ENCODE measurements at places on chromosomes 13 and 19.

DNA sequence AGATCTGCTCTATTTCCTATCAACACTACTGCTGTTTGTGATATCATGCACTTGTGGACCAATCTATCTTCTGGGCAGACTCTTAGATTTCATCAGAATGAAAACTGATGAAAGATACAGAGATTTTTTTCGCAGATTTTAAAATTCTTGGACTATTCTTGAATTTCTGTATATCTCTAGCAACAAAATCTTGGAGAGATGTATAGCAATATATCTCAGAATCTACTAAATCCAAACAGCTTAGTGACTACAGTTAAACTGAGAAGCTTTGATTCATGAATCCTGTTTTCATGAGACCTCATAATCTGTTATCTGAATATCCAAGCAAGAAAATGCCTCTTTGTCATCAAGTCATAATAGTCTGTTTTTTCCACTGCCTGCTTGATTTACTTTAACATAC, 28.0 kb upstream of the FREM2 start:
- no peak for DNase-seq

- DNase-seq = no peak
These were observed 2.7 kb downstream of the FFAR3 start for GRCh38 chr19:35360880-35361420.

DNA sequence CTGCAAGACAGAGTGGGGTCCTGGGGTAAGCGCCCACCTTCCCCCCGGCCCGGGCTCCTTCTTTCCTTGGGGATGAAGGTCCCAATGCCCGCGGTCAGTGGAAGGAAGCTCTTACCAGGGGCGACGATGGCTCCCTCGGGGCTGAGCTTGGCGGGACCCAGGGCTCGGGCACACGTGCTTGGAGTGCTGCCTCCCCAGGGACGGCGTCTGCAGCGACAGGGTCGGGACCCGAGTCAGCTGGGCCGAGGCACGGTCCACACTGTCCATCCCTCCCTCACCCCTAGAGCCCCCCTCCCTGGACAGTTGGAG, 3.5 kb downstream of the JSRP1 start:
- no peak for DNase-seq

- DNase-seq = no peak
These were observed 4.7 kb downstream of the FCGBP start for GRCh38 chr19:39929750-39930149.

DNA sequence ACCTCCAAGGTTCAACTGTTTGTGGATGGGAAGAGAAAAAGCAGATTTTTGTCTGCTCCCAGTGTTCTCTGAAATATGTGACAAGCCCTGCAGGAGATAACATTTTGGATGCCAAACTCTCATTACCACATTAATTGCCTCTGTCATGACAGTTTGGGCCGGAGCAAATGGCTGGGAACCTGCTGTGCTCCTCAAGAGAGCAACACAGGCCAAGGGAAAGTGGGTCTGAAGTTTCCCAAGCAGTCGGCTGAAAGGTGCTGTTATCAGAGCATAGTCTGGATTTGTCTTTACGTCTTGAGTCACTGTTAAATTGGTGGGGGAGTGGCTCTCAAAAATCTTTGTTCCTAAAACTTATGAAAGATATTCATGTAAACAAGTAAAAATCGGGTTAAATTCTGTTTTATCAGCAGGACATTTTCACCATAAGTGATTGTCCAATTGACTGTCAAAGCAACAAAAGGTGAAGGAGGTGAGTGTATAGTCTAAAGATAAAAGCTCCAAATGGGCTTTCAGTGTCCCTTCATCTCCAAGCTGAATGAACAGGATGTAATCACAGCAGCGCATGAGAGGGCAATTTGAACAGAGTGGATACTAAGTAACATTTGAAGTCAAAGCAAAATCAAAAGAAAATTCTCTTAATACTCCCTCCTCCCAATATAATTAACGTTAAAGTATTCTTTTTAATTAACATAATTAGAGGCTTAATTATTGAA, 844.8 kb downstream of the PCDH17 start:
- DNase-seq = no peak

DNA sequence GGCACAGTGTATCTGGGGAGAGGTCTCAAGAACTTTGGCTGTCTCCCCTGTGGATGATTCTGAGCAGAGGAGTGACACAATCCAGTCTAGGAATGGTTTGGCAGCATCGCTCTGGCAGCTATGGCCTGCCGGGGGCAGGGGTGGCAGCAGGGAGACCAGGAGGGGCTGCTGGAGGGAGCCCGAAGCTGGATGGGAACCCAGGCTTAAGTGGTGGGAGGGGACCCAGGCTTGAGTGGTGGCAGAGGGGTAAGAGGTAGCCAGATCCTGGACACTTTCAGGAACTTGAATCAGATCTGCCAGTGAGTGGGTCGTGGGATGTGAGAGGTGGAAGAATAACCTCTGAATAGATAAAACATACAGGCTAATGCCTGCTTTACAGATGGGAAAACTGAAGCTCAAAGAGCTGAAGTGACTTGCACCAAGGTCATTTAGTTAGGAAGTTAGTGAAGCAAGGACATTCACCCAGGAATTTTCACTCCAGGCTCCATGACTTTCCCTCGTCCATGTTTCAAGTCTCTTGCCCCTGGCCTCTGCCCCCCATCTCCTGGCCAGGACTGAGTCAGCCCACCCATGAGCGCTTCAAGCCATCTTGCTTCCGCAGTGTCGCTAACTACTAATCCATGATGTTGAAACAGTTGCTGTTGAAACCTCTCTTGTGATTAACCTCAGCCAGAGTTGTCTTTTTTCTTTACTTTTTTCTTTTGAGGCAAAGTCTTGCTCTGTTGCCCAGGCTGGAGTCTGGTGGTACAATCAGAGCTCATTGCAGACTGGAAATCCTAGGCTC, 29.9 kb upstream of the C1QTNF9 start:
- no peak for DNase-seq

GRCh38 chr13:50589139-50589538, 254.4 kb downstream of the DLEU7 start:
- DNase-seq = no peak

GRCh38 chr19:2170987-2171348, 7.2 kb downstream of the DOT1L start:
- no peak for DNase-seq

DNA sequence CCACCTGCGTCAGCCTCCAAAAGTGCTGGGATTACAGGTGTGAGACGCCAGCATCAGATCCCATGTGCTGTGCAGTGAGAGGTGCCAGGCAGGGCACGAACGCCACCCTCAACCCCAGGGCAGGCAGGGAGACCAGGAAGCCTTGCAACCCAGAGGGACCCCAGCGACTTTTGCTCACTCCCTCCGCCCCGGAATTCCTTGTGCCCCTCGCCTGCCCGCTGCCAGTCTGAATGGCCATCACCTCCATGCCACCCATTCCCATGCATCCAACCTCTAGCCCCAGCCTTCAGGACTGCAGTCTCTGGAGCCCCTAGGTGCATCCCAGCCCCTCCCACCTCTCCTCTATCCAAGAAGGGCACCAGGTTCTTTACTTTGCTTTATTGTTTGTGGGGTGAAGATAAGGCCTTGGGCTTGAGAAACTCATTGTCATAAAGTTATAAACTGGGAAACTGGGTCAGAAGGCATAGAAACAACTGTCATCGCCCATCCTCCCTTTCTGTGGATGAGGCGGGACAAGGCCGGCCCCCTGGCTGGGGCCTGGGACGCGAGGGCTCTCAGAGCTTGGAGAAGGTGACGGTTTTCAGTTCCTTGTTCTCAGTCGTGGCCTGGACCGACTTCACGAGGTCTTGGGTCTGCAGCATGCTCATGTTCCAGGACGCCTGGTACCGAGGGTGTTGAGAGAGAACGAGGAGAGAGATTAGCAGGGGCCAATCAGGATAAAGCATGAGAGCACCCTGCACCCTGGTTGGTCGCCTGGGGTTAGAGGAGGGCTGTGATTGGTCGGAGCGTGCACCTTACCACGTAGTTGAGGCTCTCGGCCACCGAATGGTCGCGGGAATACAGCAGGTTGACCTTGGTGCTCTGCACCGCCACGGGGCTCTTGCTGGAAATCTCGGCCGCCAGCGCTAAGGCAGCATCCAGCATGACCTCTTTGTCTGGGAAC, 2.6 kb upstream of the LGALS4 start:
- no peak for DNase-seq

DNA sequence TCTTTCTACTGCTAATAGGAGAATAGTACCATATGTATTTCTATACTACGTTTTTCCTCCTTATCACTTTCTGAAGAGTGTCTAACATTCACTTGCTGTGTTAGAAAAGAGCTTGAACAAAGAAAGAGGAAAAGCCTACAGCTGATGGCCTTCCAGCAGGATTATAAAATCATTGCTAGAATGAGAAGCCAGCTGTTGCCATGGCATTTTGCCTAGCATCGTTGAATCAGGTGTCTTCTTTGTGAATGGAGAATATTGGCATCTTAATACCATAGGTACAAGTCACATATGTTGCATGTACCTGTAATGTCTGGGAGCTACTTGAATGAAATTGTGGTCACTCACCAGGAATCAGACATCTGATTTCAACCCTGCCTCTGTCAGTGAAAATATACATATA, 1174.9 kb downstream of the PCDH17 start:
- DNase-seq = no peak

DNA sequence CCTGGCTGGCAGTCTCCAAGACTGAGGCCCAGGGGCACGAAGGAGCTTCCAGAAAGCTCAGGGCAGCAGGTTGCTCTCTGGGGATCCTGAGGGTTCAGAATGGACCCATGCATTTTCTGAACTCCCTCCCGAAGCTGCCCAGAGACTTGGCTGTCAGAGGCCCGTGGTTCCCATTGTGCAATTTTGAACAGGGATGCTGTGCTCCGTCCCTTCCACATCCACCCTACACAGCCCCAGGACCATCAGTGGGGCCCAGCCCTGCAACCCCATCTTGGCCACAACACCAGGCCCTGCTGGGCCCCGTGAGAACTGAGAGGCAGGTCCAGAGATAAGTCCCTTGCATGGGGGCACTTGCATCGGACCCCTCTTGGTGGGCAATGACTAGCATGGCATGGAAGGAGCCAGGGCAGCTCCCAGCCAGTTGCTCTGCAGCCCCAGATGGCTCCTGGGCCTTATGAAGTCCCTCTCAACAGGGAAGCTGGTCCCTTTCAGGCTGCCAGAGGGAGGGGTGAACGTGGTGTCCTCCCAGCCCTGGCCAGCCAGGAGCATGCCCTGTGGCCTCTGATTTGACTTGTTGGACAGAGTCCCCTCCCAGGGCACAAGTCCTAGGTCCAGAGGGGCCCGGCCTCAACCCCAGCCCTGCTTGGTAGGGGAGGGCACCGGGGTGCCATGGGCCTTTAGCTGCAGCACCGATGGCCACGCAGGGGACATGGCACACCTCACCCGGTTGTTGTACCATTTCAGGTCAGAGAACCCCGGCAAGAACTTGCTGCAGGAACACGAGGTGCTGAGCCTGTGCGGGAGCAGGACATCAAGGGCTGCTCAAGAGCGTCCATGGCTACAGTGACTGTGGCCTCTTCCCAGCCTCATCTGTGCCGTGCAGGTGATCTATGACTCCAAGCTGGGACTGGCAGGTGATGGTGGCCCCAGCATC, 17.3 kb upstream of the ZNF14 start:
- no peak for DNase-seq

- no peak for DNase-seq
These were observed 18.8 kb upstream of the WASF3 start for GRCh38 chr13:26538363-26539317.

GRCh38 chr19:50649433-50650391, at the start of gene C19orf81:
TSS of gene C19orf81 (plus strand) at chr19:50649445. CDS start at chr19:50649445, 0 bp downstream.
- DNase-seq = no peak

DNA sequence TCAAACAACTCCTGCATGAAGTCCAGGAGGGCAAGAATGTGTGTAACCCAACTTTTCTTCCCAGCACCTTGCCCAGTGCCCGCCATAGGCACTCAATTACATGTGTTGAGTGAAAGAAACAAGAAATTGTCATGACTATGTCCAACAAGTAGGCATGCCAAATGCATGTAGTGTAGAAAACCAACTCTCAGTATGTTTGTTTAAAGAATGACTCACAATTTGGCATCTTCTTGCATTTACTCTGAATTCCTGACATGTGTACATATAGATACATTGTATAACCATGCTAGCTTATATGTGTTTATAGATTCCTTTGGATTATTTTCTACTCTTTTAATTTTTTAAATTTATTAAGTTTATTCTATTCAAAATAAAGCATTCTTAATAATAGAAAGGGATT, 305.0 kb downstream of the EFNB2 start:
- no peak for DNase-seq

DNA sequence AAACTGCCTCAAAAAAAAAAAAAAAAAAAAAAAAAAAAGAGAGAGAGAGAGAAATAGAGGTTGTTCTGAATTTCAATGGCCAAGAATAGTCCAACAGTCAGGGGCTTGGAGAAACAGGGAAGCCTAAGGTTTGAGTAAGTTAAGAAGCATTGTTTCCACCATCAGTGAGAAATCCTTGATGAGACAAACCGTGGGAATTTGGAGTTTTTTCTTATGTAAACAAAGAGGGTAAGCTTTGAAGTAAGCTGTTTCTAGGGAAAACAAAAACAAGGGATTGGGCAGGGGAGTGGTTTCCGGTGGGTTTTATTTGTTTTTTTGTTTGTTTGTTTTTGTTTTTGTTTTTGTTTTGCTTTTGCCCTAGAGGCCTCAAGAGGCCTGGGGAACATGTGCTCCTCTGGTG, 11.2 kb upstream of the ERVV-1 start:
- DNase-seq = no peak

DNA sequence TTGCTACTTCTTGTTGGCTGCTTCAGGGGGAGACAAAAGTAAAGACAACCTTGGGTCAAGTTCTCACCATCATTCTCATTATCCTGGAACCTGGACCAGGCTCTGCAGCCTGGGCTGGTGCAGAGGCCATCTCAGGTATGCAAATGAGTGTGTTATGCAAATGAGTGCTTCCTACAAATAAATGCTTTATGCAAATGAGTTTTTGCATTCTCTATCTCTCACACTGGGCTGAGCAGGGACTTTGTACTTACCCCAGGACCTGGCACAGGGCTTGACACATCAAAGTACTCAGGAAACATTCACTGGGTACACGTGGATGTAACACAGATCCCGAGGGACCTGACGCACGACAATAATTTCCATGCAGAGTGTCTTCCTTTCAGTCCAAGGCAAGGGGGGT, 103.0 kb downstream of the DNAJC15 start:
- DNase-seq = no peak

DNA sequence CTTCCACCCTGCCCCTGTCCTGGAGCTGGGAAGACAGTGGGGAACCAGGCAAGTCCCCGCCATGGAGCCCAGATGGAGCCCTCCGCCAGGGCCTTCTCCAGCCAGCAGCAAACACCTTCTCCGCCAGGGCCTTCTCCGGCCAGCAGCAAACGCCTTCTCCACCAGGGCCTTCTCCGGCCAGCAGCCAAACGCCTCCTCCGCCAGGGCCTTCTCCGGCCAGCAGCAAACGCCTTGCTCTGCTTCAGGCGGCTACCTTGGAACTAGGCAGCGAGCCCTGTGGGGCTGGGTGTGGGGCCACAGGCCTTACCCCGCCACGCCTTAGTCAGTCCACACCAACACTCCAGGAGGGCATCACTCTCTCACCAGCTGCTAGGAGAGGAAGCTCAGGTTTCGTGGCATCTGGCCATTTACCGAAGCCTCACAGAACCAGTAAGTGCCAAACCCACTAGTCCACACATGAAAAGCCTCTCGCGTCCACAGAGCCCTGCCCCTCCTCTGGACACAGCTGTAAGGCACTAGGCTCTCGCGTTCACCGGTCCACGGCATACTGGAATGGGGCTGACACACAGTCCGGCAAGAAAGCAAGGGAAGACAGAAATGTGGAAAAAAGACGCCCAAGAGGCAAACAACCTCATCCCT, 41.0 kb downstream of the MLLT1 start:
- no peak for DNase-seq

Measured in stimulated activated CD8-positive, alpha-beta memory T cell treated with anti-CD3 and anti-CD28 coated beads, Interleukin-4, amount 100 ng/mL, for 1 hour (primary cell).